Cerebellar cortex (tissue), 1 donor: ENCODE measurements at places on chromosomes 7 and 10.

GRCh38 chr7:103387242-103387641 is 39.8 kb downstream of the PSMC2 start:
- DNase-seq, result no peak

DNA sequence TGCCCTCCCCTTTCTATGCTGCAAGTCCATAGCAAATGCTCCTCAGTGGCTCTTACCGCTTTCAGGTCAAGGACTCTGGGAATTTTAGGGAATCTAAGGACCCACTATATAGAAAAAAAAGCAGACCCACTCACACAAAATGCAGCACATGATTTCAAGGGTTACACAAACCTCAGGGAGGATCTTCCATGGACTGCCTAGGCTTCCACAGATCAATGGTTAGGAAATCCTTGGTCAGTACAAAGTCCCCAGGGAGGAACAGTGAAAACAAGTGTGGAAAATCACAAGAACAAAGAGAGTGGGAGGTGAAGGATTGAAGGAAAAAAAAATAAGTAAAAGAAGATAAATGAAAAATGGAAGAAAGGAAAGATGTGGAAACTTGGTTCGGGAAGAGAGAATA is 188.4 kb downstream of the AHR start:
- DNase-seq, result no peak

DNA sequence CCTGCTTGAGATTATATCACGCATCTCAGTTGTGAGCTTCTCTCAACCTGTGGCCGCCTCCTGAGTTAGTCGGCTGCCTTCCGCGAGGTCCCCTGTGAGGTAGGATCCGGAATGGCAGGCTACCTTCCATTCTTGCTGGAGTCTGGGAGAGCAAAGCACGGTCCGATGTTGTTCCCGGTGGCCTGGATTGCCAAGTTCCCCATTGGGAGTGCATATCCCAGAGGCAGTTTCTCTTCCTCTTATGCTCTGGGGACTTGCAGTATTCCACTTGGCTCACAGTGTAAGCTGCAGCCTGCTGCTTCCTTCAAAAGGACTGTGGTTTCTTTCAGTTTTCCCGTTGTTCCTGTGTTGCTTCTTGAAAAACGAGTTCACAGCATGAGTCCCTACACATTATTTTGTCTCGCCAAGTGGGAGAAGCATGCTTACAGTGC is 225.4 kb upstream of the ZWINT start:
- DNase-seq, result no peak

DNA sequence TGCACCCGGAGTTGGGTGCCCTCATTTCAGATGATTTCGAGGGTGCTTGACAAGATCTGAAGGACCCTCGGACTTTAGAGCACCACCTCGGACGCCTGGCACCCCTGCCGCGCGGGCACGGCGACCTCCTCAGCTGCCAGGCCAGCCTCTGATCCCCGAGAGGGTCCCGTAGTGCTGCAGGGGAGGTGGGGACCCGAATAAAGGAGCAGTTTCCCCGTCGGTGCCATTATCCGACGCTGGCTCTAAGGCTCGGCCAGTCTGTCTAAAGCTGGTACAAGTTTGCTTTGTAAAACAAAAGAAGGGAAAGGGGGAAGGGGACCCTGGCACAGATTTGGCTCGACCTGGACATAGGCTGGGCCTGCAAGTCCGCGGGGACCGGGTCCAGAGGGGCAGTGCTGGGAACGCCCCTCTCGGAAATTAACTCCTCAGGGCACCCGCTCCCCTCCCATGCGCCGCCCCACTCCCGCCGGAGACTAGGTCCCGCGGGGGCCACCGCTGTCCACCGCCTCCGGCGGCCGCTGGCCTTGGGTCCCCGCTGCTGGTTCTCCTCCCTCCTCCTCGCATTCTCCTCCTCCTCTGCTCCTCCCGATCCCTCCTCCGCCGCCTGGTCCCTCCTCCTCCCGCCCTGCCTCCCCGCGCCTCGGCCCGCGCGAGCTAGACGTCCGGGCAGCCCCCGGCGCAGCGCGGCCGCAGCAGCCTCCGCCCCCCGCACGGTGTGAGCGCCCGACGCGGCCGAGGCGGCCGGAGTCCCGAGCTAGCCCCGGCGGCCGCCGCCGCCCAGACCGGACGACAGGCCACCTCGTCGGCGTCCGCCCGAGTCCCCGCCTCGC is at the start of gene EGFR:
Gene EGFR, plus strand, starts transcription at position 657 of the 830 bp plus-strand sequence. CDS start 261 bp downstream, outside the sequence.
- no peak for DNase-seq

- DNase-seq, result no peak
Observed at GRCh38 chr7:85065306-85065705, 121.5 kb downstream of the SEMA3D start.

DNA sequence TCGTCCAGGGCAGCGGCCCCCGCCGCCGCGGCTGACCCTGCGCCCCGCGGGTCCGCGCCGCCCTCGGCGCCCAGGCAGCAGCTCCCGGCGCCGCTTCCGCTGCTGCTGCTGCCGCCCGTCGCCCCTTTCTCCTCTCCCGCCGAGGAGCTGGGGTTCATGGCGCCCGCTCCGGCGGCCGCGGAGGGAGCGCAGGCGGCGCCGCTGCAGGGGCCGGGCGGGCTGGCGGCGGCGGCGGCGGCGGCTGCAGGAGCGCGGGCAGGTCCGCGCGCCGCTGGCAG is 286 bp downstream of the DGKI start:
- no peak for DNase-seq

GRCh38 chr7:28811701-28812430 is 146.3 kb downstream of the TRIL start:
- DNase-seq, result peak; percentile 44

DNA sequence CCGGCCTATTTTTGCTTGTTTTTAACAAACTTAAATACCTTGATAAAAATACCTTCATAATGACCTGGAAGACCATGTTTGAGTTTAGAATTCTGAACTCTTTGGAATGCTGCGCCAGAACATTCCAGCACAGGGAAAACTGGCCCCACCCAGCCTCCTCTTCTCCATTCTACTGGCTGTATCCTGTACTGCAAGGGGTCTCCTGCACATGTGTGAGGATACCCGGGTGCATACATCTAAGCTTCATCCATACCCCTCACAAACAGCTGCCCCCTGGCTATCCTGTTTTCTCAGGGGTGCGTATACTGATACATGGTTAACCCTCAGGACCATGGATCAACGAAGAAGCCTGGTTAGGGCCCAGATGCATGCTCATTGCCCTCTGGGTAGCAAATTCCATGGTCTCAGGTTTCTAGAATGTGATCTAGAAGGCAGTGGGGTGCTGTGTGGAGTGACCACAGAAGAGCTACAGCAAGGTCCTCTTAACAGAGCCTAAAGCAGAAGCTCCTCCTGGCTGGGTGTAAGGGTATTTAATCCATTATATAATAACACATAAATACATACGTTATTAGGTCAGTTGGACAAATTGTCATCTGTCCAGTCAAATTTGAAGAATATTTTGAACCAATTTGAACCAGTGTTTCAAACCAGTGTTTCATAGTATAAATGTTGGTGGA is 26.1 kb downstream of the HACD1 start:
- no peak for DNase-seq

- peak; percentile 25 for DNase-seq
Observed at GRCh38 chr10:61592581-61592980, 70.1 kb upstream of the CABCOCO1 start.

DNA sequence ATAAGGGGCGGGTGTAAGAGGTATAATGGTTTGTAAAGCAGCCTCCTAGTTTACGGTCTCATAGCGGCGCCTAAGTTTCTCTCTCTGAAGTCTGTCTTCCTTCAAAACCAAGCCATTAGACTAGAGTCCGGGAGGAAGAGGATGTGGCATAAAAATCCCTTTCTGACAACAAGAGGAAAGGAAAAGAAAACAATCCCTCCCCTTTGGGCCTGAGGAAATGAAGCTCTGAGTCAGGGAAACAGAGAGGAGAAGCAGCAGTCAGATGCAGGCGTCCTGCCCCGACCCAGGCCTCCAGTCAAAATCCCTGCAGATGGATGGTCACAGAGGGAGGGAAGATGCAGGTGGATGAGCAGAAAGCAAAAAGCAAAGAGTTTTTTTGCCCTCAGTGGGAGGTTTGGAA is 23.7 kb downstream of the PARP12 start:
- DNase-seq, result no peak

DNA sequence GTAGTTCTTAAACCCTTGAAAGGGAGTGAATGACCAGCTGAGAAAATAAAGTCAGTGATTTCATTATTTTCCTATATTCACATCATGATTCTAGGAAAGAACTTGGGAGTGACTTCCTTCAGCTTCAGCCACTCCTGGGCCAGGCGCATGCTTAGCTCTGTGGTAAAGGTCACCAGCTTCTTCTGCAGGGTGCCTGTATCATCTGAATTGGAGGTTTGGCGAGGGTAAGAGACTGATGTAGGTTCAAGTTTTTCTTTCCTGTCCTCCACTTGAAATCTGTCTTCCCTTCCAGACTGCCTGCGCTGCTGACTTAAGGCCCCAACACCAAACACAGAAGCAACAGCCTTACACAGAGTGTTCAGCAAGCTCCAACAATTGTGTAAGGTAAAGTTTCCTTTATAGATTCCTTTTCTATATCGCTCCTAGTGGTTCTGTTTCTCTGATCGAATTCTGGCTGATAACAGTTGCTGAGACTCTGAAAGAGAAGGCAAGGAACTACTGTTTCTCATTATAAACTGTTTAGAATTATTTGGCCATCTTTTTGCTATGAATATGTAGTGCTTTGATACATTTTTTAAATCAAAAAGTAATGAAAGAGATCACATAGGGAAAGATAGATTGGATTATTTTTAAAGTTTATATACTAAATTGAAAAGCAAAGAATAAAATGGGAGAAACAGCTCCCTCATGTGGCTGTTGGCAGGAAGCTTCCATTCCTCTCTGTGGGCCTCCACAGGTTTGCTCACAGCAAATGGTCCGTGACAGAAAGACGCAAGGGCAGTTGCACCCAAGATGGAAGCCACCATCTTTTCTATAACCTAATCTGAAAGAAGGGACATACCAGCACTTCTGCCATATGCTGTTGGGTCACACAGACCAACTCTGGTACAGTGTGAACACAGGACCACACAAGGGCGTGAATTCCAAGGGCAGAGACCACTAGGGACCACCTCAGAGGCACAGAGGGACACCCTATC is 14.0 kb downstream of the GATAD1 start:
- DNase-seq, result peak; percentile 46

GRCh38 chr7:68321076-68321639 is 1277.1 kb upstream of the AUTS2 start:
- DNase-seq, result peak; percentile 76

DNA sequence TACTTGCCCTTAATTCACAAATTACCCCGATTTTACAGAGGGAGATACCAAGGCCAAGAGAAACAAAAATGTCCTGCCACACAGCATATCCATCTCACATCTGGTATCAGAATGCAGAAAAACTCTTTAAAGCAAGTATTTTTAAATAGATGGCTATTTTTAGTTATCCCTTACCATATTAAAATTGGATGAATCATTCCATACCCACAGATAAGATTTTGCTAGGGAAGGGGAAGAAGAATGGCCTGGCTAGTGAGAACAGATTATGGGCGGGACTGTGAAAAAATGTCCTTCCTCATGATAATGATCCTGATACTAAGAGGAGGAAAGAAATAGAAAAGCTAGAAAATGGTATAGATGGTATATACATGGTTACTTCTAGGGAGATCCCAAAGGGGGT is 80.6 kb upstream of the GATAD1 start:
- no peak for DNase-seq
